ENCODE measurements at places on chromosomes 16 and 17.

DNA sequence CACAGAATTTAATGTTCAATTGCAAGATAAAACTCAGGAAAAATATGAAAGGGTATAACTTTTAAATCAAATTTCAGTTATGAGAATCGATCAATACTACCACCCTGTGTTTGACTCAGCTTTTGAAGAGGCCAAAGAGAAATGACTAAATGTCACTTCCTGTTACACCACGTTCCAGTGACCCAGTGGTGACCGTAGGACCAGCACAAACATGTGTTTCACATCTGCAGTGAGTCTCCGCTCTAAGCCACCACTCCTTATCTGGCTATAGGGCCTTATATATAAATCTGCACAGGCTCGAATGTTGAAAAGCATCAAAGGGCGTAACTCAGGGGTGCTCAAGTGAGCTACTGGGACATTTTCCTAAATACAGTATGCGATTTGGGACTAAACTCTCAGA, 36.1 kb downstream of the CYB5D2 start:
- DNase-seq = no peak

DNA sequence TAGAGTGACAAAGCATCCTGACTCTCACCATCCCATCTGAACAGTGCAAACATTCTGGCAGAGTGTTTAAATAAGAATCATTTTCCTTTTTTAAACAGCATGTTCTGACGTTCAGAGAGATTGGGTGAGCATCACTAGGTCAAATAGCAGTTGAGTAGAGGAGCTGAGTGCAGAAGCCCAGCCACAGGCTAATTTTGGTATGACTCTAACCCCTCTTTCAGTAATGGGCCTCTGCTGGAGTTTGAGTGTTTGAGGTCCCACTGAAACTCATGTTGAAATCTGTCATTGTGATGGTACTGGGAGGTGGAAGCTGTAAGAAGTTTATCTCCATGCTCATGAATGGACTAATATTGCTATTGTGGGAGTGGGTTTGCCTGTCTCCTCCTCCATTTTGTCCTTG, 194.4 kb downstream of the SALL1 start:
- no peak for DNase-seq

DNA sequence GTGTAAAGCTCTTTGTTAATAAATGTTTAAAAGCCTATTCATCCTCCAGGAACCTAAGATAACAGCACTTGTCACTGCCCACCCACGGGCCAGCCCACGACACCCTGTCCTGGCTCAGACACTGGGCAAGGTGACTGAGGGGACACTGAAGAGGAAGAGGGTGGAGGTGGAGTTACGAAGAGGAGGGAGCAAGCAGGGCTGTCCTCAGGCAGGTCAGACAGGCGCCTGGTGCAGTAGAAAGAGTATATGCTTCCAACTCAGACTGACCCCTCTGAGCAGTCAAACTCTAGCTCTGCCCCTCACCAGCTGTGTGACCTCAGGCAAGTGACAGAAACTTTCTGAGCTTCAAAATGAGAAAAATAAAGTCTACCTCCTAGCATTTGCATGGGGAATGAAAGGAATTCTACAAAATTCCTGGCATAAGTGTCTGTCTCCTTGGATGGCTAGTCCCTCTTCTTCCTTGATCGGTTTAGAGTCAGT, 22.8 kb downstream of the TEX2 start:
- no peak for DNase-seq

- DNase-seq = no peak
Observed at GRCh38 chr17:38507436-38507835, 79.2 kb downstream of the ARHGAP23 start.

DNA sequence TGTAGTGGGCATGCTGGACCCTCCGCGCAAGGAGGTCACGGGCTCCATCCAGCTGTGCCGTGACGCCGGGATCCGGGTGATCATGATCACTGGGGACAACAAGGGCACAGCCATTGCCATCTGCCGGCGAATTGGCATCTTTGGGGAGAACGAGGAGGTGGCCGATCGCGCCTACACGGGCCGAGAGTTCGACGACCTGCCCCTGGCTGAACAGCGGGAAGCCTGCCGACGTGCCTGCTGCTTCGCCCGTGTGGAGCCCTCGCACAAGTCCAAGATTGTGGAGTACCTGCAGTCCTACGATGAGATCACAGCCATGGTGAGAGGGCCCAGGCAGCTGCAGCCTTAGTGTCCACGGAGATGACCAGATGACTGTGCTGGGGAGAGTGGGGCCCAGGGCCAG, 22.3 kb downstream of the ATP2A1 start:
- no peak for DNase-seq

- no peak for DNase-seq
Observed at GRCh38 chr17:48537316-48537715, 6.5 kb upstream of the HOXB1 start.

GRCh38 chr17:83029571-83029970, 49.8 kb upstream of the METRNL start:
- no peak for DNase-seq

GRCh38 chr17:5500589-5501391, 14.4 kb downstream of the MIS12 start:
- peak; percentile 98 for DNase-seq

DNA sequence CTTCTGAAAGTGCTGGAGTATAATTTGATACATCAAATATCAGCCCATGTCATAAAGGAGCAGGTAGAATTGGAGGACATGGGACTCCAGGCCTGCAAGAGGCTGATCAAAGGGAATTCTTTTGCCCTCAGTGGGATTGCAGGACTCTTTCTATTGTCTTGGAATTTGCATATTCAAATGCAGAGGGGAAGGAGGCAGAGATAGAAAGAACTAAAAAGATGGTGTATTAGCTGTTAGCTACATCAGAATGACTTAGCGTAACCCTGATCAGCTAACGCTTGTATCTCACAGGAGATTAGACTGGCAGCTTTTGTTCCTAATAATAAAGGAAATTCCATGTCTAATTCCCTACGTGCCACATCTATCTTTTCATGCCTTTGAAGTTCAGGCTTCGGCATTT, 1014.7 kb upstream of the RBFOX1 start:
- no peak for DNase-seq

DNA sequence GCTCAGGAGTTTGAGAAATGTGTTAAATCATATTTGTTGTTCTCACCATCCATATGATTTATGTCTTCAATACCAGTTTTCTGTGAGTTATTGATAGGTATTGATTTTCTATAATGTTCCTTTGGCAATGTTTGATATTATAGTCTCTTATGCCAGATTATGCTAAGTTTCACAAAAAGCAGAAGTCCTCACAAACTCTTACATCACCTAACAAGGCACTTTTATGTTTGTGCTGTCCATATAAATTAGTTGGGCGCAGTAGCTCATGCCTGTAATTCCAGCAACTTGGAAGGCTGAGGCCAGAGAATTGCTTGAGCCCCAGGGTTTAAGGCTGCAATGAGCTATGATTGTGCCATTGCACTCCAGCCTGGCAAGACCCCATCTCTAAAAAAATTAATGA, 12.6 kb upstream of the UQCRC2 start:
- DNase-seq = no peak

DNA sequence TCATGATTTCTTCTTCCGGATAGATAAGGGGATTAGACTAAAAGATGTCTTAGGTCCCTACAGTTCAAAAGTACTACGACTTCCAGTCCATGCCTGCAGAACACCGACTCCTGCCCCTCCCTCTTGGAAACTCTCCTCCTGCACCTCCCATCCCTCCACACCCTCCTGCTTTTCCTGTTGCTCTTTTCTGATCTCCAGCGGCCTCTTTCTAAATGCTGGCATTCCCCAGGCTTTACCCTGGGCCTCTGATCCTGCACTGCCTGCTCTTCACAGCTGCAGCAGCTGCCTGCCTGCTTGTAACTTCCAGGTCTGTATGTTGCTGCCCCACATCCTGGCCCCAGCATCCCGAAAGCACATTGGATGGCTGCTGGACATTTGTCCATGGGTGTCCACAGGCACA, 154.2 kb downstream of the KCNJ12 start:
- no peak for DNase-seq

- no peak for DNase-seq
Observed at GRCh38 chr17:62778990-62779681, 29.0 kb downstream of the MARCHF10 start.

DNA sequence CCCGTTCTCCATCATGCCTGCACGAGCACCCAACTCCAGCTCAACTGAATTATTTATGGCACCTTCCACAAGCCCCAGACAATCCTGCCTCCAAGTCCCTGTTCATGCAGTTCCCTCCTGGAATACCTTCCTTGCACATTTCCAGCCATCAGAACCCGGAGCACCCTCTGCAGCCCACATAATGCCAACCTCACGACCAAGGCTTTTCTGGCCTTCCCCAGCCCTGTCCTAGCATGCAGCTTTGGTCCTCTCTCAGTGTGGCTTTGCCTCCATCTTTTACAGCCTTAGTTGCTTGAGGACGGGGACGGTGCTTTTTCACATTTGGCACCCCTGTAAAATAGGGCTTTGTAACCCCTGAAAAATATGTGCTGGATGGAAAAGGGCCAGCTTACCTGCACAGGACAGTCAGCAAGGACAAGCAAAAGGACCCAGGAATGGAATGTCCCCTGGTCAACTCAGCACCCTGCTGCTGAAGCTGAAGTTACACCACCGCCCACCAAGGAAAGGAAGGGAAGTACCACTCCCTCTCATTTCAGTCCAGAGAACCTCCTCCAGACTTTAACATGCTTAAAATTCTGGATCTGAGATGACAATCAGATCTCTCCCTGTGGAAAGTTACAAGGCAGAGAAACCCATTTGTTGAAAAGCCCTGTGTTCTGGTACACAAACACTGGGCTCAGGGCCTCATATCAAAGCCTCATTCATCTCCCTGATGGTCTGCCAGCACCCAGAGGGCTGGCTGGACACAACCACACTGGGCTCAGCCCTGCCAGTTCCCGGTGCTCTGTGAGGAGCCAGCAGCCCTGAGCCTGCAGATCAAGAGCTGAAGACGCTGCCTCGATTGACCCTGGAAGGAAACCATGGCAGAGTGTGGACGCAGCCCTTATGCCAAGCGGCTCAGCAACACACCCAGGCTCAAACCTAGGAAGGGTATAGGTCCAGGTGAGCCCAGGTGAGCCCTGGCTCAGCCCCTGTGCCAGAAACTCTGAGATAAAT, 2.9 kb downstream of the SLC39A11 start:
- DNase-seq = no peak

DNA sequence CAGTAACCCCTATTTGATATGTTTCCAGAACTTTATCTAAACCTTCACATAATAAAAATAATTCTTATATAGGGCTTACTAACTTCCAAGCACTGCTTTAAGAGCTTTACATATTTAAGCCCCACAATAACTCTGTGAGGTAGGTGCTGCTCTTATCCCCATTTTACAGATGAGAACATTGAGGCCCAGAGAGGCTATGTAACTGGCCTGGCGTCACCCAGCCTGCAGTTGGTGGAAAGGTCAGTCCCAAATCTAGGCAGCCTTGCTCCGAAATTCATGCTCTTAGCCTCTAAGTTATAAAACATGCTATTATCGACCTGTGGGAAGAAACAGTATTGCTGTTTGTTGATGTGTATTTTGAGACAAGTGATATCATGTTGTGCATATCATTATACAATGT, 9.0 kb downstream of the NLRC5 start:
- no peak for DNase-seq

- peak; percentile 47 for DNase-seq
Observed at GRCh38 chr17:29292071-29292991, 1.6 kb downstream of the NUFIP2 start.

DNA sequence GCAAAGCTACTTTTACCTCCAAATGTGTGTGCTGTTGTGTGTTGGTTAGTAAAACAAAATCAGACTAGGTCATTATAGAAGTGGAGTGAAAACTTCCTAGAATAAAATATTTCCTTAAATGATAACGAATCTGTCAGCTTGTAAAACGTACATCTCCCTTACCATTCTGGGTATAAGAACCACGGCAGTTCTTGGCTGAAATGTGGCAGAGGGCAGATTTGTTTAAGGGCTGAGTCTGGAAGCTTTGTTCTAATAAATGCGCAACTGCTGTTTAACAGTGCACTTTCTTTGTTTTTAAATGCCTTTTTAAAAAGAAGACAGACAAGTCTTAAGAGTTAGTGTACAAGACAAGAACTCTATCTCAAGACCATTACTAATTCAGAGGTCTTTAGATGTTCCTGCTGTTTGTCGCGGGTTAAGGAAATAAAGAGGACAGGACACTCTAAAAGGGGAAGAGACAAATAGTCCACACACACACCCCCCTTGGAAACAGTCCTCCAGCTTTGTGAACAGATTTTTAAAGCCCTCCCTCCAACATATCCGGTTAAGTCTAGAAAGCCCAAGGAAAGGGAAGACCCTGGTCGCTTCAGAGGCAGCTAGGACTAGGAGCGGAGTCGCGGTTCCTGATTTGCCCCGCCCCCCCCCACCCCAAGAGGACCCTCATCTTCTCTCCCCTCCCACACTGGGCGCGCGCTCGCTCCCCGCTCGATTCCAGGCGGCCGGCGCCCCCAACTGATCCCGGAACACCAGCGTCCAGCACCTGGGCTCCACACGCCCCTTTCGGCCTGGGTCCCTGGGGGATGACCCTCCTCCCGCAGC, 658 bp downstream of the SYNRG start:
- DNase-seq = peak; percentile 69

DNA sequence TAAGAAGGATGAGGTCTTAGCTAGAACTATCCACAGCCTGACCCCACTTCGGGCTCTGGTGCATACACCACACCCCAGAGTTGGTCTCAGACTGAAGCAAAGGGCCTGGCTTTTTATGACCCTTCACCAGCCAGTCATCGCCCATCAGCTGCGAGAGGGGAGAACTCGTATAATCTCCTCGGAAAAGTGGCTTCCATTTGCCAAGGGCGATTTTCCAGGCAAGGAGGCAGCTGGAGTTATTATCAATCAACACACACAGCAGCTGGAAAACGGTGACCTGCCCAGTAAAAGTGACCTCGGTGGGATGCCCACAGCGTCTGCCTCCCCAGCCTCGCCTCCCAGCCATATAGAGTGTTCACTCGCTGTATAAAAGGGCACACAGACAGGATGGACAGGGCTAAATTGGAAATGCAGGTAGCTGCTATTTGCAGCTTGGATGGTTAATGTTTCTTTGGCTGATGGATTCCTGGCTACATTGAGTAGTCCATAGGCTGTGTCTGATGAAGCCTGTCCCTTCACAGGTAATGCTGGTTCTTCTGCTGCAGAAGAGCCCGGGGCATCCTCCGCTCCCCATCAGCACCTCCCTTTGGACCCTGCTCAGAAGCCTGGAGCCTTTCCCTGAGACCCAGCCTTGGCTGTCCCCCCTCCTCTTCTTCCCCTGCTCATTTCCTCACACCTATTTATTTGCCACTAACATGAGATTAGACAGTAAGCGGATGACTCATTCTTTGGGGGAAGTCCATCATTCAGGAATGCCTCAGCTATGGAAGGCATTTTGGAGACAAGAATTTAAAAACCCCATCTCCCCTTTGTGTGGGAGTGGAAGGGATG, 45.7 kb downstream of the TMEM186 start:
- DNase-seq = no peak

DNA sequence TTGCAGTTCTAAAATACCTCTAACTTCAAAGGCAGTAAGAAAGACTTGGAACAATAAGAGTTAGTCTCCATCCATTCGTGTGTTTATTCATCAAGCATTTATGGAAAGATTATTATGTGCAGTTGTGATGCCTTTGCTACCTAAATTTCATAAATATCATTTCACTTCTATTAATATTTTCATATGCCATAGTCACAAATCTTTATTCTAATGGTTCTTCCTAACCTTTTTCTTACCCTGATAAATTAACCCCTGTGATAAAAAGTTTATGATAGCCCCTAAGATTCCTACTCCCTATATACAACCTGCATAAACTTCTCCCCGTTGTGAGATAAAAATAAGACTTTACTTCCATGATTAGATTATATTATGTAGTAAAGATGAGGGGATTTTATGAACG, 94.9 kb downstream of the BRIP1 start:
- no peak for DNase-seq
